Cardiac atrium fibroblast (primary cell): ENCODE measurements at places on chromosomes 12 and 14. TPM values are rescaled to one million over a fixed set of nuclear protein-coding genes. Genes with fewer than 3 reads are reported as not detected.

The TSHR gene
- total RNA-seq, result not detected in 2 replicates

The CNTN1 gene
- total RNA-seq, result not detected in 2 replicates

The SYCP3 gene
- total RNA-seq, result not detected in 2 replicates

The INHBC gene
- total RNA-seq, result not detected in 2 replicates

The PLEKHG7 gene
- total RNA-seq, result not detected in 2 replicates

The PRR4 gene
- total RNA-seq, result not detected in 2 replicates

The B4GALNT3 gene
- total RNA-seq, result 1.6 TPM in 1 of 2 replicates, not detected in the other

The NKX2-1 gene
- total RNA-seq, result not detected in 2 replicates

The RASSF9 gene
- total RNA-seq, result 0.90 and 1.6 TPM in 2 replicates

The C14orf132 gene
- 2.0 and 3.7 TPM in 2 replicates for total RNA-seq

The NPFF gene
- not detected in 2 replicates for total RNA-seq

The TEP1 gene
- total RNA-seq, result 11.3 and 14.6 TPM in 2 replicates

The MYF6 gene
- total RNA-seq, result not detected in 2 replicates

The OR6C75 gene
- not detected in 2 replicates for total RNA-seq

The LRRC74A gene
- total RNA-seq, result not detected in 2 replicates

The GSC gene
- not detected in 2 replicates for total RNA-seq

The GPD1 gene
- not detected in 2 replicates for total RNA-seq

The SLC6A15 gene
- total RNA-seq, result 1.6 and 2.3 TPM in 2 replicates

The SDR9C7 gene
- total RNA-seq, result not detected in 2 replicates

The ASCL1 gene
- not detected in 2 replicates for total RNA-seq

The DIO2 gene
- 4.0 and 12.5 TPM in 2 replicates for total RNA-seq

The GPR135 gene
- total RNA-seq, result 1.1 and 1.4 TPM in 2 replicates

The ADAMTS20 gene
- total RNA-seq, result not detected in 2 replicates

The MIA2 gene
- 8.8 and 15.7 TPM in 2 replicates for total RNA-seq

The ACOT6 gene
- not detected in 2 replicates for total RNA-seq

The SLC4A8 gene
- 0.49 TPM in 1 of 2 replicates, not detected in the other for total RNA-seq

The SLC6A12 gene
- not detected in 2 replicates for total RNA-seq

The GLT1D1 gene
- not detected in 2 replicates for total RNA-seq

The NOPCHAP1 gene
- 1.6 and 3.1 TPM in 2 replicates for total RNA-seq

The PIANP gene
- total RNA-seq, result not detected in 2 replicates

The SMCO2 gene
- total RNA-seq, result not detected in 2 replicates

The SERPINA9 gene
- not detected in 2 replicates for total RNA-seq
